Chondrocyte (in vitro differentiated cells): ENCODE measurements at places on chromosomes 16 and 17. TPM values are rescaled to one million over a fixed set of nuclear protein-coding genes. Genes with fewer than 3 reads are reported as not detected.

SLC16A3 gene
- 53.3 to 206 TPM (median 189 TPM) in 3 replicates for total RNA-seq

DNA sequence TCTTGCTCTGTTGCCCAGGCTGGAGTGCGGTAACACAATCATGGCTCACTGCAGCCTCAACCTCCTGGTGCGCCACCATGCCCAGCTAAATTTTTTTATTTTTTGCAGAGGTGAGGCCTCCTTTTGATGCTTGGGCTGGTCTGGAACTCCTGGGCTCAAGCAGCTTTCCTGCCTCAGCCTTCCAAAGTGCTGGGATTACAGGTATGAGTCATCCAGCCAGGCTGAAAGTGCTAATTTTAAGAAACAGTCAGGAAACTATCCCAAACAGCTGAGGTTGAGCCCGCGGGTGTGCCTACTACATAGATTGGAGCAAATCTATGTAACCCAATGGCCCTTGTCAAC is 738 bp upstream of the XPO6 start:
- H3K36me3 ChIP-seq, result peaks cover 3% of the 10 kb centered on the region
- DNase-seq, result peak; percentile 37

CACNG1 gene
- total RNA-seq, result not detected in 3 replicates

PROCA1 gene
- total RNA-seq, result 1.4 to 2.3 TPM (median 2.0 TPM) in 3 replicates

- H3K4me1 ChIP-seq, result peaks cover 17% of the 10 kb centered on the region
- no peak for DNase-seq
- H3K27me3 ChIP-seq, result no peaks in the 10 kb centered on the region
- peak overlapping the region; percentile 74 for H3K4me3 ChIP-seq
- peak overlapping the region; percentile 85 for H3K27ac ChIP-seq
Observed at GRCh38 chr17:49260817-49261291, 30.3 kb upstream of the PHOSPHO1 start.

DNA sequence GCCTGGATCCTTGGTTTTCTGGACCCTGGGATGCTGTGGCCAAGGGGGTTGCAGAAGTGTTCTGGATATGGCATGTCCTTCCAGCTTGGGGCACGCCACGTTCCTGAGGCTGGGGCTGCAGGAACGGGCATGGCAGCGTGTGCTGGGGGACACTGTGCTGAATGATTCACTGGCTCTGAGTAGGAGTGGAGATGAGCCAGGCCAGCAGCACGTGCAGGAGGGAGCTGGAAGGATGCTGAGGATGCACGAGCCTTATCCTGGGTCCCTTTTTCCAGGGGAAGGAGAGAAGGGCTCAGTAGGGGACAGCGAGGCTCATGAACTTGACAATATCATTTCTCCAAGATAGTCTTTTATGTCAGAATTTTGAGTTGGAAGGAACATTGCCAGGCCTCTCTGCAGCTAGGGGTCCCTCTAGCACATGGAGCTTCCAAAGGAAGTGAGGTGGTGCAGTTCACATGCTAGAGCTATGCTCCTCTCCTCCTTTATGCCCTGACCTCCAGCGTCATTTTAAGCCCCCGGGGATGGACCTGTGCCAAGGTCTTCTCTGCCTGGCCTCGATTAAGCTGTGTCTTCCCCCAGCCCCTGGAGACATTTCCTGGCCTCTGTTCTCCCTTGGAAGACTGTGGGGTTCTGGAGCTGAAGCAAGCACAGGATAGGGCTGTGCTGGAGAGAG is 125.9 kb downstream of the OR1D5 start:
- peaks cover 3% of the 10 kb centered on the region for H3K4me1 ChIP-seq
- peaks cover 3% of the 10 kb centered on the region for H3K27me3 ChIP-seq
- DNase-seq, result no peak
- H3K4me3 ChIP-seq, result no peak overlapping the region
- no peak overlapping the region for H3K27ac ChIP-seq
- H3K36me3 ChIP-seq, result no peaks in the 10 kb centered on the region

- H3K36me3 ChIP-seq, result no peaks in the 10 kb centered on the region
- H3K4me3 ChIP-seq, result no peak overlapping the region
- H3K4me1 ChIP-seq, result peaks cover 13% of the 10 kb centered on the region
- H3K27me3 ChIP-seq, result no peaks in the 10 kb centered on the region
Observed at GRCh38 chr16:50271148-50272041, 5.0 kb downstream of the ADCY7 start.

MAP2K4 gene
- 20.4 to 27.4 TPM (median 26.0 TPM) in 3 replicates for total RNA-seq

MIEN1 gene
- 45.3 to 48.5 TPM (median 46.5 TPM) in 3 replicates for total RNA-seq

DNA sequence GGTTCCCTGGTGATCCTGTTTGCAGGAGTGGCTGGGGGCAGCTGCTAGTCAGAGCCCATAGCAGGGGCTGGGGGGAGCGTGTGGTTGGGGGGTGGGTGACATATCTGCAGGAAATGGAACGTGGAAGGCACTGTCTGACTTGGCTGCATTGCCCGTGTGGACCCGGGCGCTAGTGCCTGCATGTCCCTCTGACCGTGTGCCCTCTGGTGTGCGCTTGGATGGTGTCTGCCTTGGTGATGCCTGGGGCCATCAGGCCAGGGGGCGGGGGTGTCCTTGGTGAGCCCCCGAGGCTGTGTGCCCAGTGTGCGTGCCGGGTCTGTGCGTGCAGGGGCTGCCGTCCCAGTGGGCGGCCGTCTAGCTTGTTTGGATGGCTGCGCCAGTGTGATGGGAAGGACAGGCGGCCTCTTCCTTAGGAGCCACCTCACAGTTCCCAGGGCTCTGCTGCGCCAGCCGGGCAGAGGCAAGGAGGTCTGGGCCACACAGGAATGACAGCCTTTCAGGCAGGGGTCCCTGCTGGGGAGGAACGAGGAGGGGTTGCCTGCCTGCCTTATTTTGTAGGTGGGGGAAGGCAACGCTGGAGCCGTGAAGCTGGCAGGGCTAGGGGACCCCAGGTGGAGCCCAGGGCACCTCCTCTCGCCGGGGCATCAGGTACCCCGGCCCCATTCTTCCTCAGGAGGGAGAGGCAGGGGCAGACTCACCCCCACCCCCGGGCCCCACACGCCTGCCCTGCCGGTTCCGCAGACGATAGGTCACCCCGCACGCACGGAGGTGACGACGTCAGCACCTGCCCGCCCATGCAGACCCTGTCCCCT is 693 bp downstream of the NDRG4 start:
- H3K27me3 ChIP-seq, result no peaks in the 10 kb centered on the region
- peak overlapping the region; percentile 69 for H3K4me3 ChIP-seq
- H3K4me1 ChIP-seq, result peaks cover 18% of the 10 kb centered on the region
- peak; percentile 82 for DNase-seq
- no peak overlapping the region for H3K27ac ChIP-seq
- no peaks in the 10 kb centered on the region for H3K36me3 ChIP-seq

GRCh38 chr17:39605492-39606433 is 2.0 kb downstream of the NEUROD2 start:
- H3K27me3 ChIP-seq, result peaks cover 63% of the 10 kb centered on the region
- peaks cover 7% of the 10 kb centered on the region for H3K4me1 ChIP-seq
- no peak overlapping the region for H3K27ac ChIP-seq
- no peaks in the 10 kb centered on the region for H3K36me3 ChIP-seq
- DNase-seq, result no peak
